ENCODE measurements at places on chromosomes 13 and 19. TPM values are rescaled to one million over a fixed set of nuclear protein-coding genes. Genes with fewer than 3 reads are reported as not detected.

The CTU1 gene
- polyA plus RNA-seq = 5.1 TPM

The TSSK6 gene
- polyA plus RNA-seq = 1.5 TPM

DNA sequence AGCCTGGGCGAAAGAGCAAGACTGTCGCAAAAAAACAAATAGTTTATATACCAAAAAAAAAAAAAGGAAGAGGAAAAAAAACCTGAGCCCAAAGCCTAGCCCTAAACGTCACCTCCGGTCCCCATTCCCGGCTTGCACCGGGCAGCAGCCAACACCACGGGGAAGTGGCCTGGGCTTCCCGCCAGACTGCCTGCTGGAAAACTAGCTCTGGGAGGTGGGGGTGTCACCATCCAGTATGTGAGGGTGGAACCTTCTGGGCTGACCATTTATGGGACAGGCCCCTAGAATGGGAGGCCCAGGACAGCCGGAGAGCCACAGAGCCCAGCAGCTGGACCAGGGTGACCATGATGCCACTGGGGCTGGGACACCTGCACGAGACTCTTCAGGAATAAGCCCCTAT is 37.3 kb downstream of the IL12RB1 start:
- peak; percentile 23 for DNase-seq

GRCh38 chr19:35495107-35496064 is 5.1 kb upstream of the KRTDAP start:
- DNase-seq = peak; percentile 48

- no peak for DNase-seq
These were observed 136.7 kb downstream of the SIPA1L3 start for GRCh38 chr19:38043649-38044144.

DNA sequence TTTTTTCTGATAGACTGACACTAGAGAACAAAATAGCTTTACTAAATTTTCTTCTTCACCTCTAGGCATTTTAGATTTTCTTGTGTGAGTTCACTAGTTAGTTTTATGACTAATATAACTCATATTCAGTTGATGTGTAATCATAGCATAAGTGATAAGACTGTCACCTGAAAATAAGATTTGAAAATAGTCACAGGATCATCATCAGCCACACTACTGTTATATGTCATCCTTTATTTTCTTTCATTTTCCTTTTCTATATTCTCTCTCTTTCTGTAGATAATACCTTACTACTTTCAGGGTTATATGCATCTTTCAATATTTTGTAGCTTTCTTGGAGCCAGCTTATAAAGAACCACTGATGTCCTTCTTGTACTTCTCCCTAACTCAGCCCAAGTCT is 292.6 kb downstream of the TDRD3 start:
- no peak for DNase-seq

DNA sequence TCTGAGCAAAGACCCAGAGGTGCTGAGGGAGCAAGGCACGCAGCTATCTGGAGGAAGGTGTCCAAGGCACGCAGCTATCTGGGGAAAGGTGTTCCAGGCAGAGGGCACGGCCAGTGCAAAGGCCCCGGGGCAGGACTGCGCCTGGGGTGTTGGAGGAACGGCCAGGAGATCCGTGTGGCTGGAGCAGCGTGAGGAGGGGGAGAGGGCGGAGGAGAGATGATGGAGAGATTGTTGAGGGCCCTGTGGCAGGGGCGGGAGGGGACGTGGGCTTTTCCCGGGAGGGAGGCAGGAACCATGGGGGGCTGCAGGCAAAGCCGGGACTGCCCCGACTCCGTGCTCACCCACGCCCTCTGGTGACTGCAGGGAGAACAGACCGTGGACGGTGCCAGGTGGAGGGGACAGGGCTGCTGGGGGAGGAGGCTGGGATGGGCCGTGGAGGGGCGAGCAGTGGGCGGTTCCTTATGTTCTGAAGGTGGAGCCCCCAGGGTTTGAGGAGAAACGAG is 13.3 kb upstream of the MISP start:
- DNase-seq = no peak

The MIA gene
- 5.0 TPM for polyA plus RNA-seq

DNA sequence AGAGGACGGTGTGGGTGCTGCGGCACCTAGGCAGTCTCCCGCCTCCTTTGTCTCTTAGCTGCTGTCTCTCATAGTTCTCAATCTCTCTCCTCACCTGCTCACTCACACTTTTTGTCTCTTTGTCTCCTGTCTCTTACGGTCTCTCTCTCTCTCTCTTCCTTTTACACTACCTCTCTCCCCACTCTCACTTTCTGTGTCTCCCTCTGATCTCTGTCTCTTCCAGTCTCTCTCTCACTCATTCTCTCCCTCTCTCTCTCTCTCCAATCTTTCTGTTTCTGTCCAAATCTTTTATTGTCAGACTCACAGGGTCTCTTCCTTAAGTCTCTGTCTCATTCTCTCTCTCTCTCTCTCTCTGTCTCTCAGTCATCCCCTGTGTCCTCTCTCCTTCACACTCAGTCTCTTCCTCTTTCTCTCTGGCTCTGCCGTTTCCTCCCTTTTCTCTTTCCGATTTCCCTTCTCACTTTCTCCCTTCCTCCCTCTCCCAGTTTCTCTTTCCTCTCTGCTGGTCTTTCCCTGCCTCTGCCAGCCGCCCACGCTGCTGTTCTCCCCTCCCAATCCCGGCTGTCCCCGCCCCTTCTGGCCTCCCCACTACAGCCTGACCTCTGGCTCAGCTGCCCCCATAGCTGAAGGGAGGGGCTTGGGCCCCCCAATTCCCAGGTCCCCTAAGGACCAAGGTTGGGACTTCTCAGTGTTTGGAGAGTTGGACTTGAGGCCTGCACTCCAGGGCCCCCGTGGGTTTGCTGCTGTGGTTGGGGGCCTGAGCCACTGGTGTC is at the start of gene PLEKHA4:
Gene PLEKHA4 (minus strand): TSS at position 504 of the 773 bp plus-strand sequence. CDS start 997 bp downstream, outside the sequence.
- DNase-seq = no peak

The ZNF333 gene
- polyA plus RNA-seq = 27.3 TPM

The PCDH17 gene
- polyA plus RNA-seq = 17.3 TPM

DNA sequence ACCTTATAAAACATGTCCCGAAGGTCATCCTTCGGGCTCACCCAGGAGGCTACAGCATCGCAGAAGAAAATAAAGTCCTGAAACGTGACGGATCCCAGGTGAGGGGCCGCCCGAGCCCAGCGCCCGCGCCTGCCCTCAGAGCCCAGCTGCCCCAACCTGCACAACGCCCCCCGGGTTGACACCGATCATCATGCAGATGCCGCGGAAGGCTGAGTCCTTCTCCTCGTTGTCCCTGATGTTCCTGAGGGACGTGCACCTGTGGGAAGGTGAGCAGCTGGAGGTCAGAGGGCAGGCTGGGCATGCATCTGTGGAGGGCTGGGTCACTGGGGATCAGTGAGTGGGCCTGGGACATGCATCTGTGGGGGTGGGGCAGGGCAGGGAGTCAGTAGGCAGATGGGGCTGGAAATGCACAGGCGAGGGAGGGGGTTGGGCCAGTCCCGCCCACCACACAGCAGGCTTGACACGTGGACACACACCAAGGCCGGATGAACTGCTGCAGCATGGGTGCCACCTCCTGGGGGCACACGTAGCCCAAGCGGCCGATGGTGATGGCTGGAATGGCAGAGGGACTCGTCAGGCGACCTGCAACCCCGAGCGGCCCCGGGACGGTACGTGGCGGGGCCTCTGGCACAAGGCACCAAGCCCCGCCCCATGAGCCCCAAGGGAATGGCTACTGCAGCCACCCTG is 5.3 kb upstream of the FBXW9 start:
- DNase-seq = no peak

DNA sequence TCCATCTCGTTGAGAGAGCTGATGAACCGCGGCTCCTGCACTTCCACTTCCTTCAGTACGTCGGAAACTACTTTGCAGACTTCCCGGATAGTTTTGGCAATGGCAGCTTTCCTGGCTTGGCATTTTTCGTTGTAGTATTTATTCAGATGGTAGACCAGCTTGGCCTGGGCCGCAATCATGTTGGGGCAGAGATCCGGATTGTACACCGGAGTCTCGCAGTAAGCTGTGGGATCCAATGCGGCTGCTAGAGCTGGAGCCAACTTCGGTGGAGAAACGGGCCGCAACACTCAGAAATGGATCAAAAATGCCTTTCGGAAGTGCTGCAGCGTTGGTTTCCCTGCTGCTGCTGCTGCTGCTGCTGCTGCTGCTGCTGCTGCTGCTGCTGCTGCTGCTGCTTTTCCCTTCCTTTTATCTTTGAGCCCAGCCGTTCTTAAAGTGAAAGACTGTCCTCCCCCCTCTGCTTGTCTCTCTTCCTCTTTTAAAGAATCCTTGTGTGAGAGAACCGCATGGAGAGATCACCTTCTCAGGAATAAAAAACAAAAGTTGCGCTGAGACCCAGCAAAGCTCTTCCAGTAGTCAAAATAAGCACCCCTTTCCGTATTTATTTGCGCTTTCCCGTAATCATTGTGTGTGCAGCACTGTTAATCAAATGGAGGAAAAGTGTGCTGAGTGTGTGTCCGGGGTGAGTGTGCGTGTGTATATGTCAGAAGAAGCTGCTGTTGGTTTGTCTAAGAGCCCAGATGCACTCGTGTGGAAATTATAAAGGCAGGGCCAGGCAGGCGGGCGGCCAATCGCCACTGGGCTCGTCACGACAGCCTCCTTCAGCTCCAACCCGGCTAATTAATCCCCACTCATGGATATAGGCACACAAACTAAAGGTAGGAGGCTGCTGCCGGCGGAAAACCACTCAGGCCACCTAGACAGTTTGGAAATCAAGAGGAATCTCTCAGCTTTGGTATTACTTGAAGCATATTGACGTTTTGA is at the start of gene MAB21L1:
Gene MAB21L1 (minus strand): TSS at position 730 of the 984 bp plus-strand sequence. CDS start 551 bp downstream, at position 179.
- no peak for DNase-seq

DNA sequence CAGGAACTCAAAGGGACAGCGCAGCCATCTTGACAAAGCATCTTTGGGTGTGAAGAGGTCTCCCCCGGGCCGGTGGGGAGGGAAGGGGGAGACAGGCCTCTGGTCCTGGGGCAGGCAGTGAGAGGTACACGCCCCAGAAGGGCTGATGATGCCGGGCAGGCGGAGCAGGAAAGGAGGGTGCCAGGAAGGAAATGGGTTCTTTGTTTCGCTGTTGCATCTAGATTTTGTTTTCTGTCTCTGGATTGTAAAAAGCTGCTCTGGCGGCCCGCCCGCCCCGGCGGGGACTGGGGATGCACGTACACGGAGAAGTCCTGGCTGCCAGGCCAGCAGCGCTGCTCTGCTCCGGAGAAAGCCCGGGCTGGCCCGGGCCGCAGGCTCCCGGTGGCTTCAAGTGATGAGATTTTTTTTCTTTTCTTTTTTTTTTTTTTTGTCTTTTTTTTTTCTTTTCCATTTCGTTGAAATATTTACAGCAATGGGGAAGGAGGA is 13.2 kb upstream of the ASF1B start:
- no peak for DNase-seq

DNA sequence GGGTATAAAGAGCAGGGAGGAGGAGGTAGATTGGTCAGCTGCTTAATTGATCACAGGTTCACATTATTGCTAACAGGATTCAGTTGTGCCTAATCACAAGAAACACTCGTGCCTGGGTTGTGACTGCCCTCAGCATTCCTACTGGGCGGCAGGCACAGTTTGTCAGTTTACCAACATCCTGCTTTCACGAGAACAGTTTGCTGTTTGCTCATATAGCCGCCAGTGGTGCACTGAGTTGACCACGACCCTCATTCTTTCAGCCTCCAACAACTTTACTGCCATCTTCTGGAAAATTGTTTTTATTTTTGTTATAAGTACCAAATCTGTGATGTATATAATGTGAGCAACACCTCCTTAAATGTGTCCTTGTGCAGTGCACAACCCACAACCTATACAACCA is 16.2 kb upstream of the IFT88 start:
- DNase-seq = no peak

GRCh38 chr13:111658145-111659100 is 338.0 kb downstream of the TEX29 start:
- peak; percentile 26 for DNase-seq

The MFSD12 gene
- 76.0 TPM for polyA plus RNA-seq

DNA sequence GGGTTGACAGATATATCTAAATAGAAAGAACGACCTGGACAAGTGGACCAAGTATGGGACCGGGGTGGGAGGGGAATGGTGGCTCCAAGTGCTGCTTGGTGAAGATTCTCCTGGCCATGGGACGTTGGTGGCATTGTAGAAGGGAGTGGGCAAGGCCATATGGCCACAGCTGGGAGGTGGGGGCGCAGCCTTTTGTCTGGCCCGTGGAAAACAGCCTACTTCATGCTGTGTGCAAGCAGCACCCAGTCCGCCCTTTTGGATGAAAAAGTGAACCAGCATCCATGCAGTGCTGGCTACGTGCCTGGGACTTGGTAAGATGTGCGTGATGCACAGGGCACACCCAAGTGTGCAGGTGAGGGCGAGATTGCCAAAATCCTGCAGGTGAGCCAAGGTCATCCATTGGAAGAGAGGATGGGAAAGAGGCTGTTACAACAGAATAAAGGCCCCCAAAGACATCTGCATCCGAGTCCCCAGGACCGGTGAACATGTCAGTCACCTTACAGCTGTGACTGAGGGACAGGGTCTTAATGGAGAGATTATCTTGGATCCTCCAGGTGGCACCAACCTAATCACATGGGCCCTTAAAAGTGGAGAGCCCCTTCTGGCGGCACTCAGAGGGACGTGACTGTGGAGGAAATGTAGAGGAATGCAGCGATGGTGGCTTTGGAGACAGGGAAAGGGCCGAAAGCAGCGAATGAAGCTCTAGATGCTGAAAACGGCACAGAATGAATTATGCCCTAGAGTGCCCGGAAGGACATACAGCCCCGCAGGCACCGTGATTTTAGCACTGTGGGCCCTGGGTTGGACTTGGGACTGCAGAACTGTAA is 40.8 kb downstream of the TEX29 start:
- no peak for DNase-seq

DNA sequence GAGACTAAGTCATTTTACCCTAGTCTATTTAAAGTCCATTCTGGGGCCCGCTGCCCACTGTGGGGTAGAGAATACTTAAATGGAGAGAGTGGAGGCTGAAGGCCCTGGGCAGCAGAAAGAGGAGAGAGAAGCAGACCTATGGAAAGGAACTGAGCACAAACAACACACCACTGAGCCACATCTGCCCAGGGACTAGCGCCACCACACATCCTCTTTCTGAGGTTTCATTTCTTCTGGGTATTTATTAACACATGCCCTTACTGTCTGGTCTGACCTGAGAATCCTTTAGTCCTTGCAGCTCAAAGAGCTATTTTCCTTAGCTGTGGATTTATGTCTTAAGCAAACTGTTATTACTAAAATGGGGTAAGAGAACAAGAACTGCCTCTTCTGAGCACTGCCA is 154.0 kb downstream of the NALCN start:
- DNase-seq = no peak

The CDADC1 gene
- 13.9 TPM for polyA plus RNA-seq

The CLEC11A gene
- 40.3 TPM for polyA plus RNA-seq

- DNase-seq = no peak
These were observed 140.2 kb downstream of the KLF5 start for GRCh38 chr13:73198991-73199411.

The ADGRE3 gene
- polyA plus RNA-seq = not detected
